ENCODE measurements at places on chromosomes 4 and X.

DNA sequence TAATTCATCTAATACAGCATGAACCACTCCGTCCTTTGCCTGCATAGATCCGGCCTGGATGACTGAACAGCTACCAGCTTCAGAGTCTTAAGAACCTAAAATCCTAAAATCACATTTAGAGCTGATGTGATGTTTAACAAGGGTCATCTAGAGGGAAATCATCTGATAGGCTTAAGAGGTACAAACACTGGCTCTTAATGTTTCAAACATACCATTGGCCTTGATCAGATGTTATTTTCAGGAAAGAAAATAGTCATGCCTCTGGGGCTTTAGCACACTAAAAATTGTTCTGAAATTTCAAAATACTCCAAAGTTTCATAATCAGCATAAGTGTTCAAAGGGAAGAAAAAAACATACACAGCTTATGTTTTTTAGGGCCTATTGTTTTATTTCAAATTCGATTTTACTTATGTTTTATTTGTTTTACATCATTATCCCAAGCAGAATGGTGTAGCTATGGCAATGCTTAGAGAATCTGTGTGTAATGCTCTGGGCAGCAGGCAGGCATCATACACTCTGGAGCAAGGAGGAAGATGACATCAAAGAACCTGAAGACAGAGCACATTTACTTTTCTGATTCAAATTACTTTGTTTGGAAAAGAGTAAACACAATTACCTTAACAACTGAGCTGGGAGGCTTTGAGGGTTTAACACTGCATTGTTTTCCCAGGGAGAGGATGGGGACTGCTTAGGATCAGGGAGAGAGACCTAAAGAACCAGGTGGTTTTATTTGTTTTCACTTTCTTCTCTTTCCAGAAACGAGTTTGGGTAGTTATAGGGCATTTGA lies 25.3 kb upstream of the LEF1 start:
- no peak for DNase-seq

GRCh38 chr4:172951679-172952451 lies 216.7 kb upstream of the GALNT7 start:
- no peak for DNase-seq

- DNase-seq: no peak
These were observed 12.0 kb downstream of the NHSL2 start for GRCh38 chrX:71922686-71923085.

DNA sequence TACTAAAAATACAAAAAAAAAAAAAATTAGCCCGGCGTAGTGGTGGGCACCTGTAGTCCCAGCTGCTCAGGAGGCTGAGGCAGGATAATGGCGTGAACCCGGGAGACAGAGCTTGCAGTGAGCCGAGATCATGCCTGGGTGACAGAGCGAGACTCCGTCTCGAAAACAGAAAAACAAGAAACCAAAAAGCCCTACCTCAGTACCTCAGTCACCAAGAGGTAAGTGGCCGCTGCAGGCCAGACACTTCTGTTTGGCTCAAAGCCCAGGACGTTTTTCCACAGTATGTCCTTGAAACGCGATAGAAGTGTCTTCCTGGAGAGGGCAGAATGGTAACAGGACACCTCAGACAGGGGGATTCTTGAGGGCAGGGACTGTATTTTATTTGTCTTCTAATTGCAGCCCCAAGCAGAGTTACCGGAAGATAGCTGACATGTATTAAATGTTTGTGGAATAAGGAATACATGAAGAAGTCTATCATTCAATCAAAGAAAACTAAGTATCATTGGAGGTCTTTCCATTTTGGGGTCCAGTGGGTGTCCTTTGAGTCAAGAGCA lies 63.6 kb downstream of the CLNK start:
- no peak for DNase-seq

GRCh38 chr4:176919631-176920030 lies 126.9 kb upstream of the VEGFC start:
- DNase-seq: no peak

DNA sequence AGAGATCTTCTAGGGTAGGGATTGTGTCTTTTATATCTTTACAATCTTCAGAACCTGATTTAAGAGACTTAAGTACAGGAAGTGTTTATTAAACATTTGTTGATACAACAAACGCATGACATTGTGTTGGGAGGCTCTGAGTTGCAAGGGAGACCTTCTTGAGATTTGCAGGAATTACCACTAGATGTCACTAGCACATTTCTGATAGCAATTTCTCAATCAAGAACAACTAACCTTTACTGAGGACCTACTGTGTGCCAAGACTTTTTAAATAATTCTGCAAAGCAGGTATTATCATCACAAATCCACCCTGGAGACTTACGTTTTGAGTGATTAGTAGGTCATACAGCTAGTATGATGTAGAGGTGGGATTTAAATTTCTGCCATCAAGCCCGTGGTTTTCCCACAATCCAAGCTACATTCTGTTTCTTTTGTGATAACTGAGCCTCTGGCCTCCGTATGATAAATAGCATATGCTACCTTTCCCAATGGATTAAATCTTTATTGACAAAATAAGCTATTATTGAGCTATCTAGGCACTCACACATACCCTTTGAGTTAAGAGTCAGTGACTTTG lies 986.0 kb downstream of the CCSER1 start:
- DNase-seq: no peak

- DNase-seq: no peak
These were observed 9.6 kb downstream of the PSAPL1 start for GRCh38 chr4:7425124-7425523.

GRCh38 chr4:8765631-8766590 lies 105.7 kb downstream of the HMX1 start:
- no peak for DNase-seq

DNA sequence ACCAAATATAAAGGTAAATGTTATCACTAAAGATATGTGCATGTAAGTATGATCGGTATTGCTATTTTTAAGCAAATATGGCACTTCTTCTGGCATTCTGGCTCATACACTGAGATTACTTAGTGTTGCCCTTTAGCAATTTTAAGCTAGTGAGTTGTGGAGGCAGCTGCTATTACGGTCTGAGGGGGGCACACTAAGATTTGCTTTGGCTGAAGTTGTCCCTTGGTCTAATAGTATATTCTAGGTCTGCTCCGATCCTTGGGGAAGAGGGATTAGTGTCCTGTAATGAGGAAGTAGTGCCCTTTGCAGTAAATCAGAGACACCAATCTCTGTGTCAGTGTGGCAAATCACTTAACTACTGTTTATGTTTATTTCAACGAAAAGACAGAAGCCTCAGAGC lies 196.5 kb upstream of the FTHL17 start:
- no peak for DNase-seq

DNA sequence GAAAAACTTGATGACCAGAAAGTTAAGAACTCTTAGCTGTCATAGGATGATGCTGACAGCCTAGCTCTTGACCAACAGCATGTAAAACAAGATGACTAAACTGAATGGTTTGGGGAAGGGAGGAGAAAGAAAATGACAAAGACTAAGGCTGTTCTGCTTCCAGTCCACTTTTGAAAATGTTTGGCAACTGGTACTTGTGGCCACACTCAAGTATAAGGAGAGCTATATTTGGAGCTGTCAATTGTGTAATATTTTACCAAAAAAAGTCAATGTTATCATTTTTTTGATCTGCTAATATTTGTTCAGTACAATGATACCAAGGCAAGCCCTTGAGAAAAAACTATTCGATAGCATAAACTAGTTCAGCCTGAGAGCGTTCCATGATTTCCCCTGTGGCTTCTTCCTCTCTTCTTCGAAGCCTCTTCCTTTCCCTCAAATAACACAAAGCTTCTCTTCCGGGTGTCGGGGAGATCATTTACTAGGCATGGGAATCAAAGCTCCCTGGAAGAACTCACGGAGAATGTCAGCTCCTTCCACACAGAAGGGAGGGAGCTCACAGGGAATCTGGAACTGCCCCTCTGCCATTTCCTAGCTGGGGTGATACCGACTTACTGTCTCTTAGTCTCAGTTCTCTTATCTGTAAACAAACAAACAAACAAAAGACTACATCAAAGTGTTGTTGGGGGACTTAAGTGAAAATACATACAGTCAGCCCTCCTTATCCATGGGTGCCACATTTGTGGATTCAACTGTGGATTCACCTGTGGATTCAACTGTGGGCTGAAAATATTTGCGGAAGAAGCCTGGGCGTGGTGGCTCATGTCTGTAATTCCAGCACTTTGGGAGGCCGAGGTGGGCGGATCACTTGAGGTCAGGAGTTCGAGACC lies 82.6 kb downstream of the SCD5 start:
- no peak for DNase-seq

GRCh38 chr4:184750926-184751584 lies 17.2 kb upstream of the CENPU start:
- DNase-seq: no peak

DNA sequence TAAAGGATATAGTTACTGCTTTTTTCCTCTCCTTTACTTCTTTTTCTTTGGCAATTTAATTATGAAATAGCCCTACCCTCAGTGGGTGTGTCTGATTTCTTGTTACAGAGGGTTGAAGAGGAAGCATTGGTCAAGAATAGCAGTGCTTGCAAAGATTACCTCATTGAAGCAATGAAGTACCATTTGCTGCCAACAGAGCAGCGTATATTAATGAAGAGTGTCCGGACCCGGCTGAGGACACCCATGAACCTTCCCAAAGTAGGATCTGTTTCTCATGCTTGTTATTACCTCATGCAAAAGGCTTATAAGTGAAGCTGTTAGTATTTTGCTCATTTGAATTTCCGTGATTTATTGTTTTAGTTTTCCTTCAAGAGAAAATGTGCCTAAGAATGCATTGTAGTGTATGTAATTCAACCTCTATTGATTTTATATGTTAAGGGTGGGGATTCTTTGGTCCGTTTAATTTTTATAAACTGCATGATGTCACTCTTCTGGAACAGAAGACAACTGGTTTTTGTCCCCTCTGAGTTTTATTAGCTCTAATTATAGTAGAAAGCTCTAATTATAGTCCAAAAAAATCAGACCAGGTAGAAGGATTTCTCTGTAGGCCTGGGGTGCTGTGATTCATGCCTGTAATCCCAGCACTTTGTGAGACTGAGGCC lies 27.9 kb upstream of the MSMO1 start:
- DNase-seq: no peak

GRCh38 chr4:74230902-74231499 lies 73.1 kb downstream of the MTHFD2L start:
- no peak for DNase-seq
